ENCODE measurements at places on chromosomes 11 and 22.

- no peak for DNase-seq
- H3K27ac ChIP-seq: no peak overlapping the region
- H3K4me1 ChIP-seq: peaks cover 7% of the 10 kb centered on the region
- peaks cover 57% of the 10 kb centered on the region for H3K36me3 ChIP-seq
- H3K4me3 ChIP-seq: no peak overlapping the region
These were observed 20.6 kb downstream of the MSANTD4 start for GRCh38 chr11:106001304-106002012.

- peak overlapping the region; percentile 76 for H3K27ac ChIP-seq
- H3K27me3 ChIP-seq: no peaks in the 10 kb centered on the region
- peaks cover 9% of the 10 kb centered on the region for H3K36me3 ChIP-seq
- DNase-seq: peak; percentile 61
These were observed 2.8 kb upstream of the LZTR1 start for GRCh38 chr22:20979243-20979809.

DNA sequence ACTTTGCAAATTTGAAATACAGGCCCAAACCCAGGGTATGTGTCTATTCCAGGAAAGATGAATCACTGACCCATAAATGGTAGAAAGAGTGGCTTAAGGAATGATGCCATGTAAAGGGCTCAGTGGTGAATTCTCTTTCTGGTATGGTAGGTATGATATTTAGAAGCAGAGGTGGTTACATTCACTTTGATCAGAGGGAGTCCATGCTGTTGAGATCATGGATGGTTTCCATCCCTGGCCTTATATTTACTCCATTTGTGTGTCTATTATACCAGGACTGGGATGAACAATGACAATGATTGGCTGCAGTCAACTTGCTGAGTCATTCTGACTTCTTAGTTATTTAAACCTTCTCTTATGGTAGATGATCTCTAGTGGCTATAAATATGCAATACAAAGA, 419.8 kb upstream of the LRRC4C start:
- no peak for DNase-seq
- H3K27me3 ChIP-seq: no peaks in the 10 kb centered on the region
- no peaks in the 10 kb centered on the region for H3K36me3 ChIP-seq
- no peaks in the 10 kb centered on the region for H3K4me1 ChIP-seq
- no peak overlapping the region for H3K4me3 ChIP-seq
- no peak overlapping the region for H3K27ac ChIP-seq

GRCh38 chr11:66639066-66639813, 737 bp downstream of the RBM4 start:
- peak; percentile 13 for DNase-seq
- H3K4me3 ChIP-seq: peak overlapping the region; percentile 97
- no peaks in the 10 kb centered on the region for H3K27me3 ChIP-seq
- peak overlapping the region; percentile 93 for H3K27ac ChIP-seq
- H3K4me1 ChIP-seq: peaks cover 57% of the 10 kb centered on the region

GRCh38 chr22:43150731-43151206, 590 bp upstream of the TSPO start:
- peak overlapping the region; percentile 98 for H3K4me3 ChIP-seq
- H3K36me3 ChIP-seq: peaks cover 5% of the 10 kb centered on the region
- H3K4me1 ChIP-seq: peaks cover 29% of the 10 kb centered on the region
- DNase-seq: no peak
- peak overlapping the region; percentile 94 for H3K27ac ChIP-seq

DNA sequence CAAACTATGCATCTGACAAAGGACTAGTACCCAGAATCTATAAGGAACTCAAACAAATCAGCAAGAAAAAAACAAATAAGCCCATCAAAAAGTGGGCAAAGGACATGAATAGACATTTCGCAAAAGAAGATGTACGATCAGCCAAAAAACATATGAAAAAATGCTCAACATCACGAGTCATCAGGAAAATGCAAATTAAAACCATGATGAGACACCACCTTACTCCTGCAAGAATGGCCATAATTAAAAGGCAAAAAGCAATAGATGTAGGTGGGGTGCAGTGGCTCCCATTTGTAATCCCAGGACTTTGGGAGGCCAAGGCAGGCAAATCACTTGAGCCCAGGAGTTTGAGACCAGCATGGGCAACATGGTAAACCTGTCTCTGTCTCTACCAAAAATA, 10.4 kb upstream of the OR10V1 start:
- peaks cover 7% of the 10 kb centered on the region for H3K4me1 ChIP-seq
- no peaks in the 10 kb centered on the region for H3K36me3 ChIP-seq
- H3K4me3 ChIP-seq: no peak overlapping the region
- H3K27ac ChIP-seq: no peak overlapping the region
- DNase-seq: no peak

DNA sequence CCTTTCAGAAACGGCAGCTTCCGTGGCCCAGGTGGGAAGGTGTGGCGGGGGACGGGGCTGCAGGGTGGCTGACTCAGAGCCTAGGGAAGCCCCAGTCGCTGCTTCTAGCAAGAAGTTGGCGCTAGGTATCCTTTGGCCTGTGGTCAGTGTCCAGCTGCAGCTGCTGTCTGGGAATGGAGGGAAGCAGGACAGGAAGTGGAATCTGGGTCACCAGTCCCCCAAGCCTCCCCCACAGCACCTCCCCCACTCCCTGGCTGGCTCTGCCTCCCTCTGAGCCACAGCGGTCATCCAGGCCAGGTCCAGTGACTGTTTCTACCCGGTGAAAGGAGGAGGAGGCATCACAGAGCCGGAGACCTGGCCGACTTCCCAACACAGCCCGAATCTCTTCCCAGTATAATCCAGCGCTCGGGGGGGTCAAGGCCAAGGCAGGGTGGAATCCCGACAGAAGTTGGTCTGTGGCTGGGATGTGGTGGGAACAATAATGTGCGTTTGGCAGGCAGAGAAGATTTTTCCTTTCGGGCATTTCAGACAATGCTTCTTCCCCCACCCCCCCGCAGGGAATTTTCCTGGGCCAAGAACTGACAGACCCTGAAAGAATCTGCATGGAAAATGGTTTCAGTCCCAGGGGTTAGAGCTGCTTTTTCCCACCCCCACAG, 45.1 kb downstream of the C11orf96 start:
- H3K27me3 ChIP-seq: peaks cover 4% of the 10 kb centered on the region
- no peak overlapping the region for H3K4me3 ChIP-seq
- H3K36me3 ChIP-seq: no peaks in the 10 kb centered on the region

DNA sequence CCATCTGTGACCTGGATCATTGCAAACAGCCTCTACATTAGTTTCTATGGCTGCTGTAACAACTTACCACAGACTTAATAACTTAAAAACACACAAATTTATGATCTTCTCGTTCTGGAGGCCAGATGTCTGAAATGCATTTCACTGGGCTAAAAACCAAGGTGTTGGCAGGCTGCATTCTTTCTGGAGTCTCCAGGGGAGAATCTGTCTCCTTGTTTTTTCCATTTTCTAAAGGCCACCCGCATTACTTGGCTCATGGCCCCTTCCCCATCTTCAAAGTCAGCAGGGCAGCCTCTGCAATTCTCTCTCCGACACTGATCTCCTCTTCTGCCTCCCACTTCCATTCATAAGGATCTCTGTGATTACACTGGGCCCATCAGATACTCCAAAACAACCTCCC, 11.6 kb downstream of the SCGB1A1 start:
- H3K27ac ChIP-seq: peak overlapping the region; percentile 15
- DNase-seq: no peak
- no peak overlapping the region for H3K4me3 ChIP-seq
- no peaks in the 10 kb centered on the region for H3K27me3 ChIP-seq
- H3K4me1 ChIP-seq: peaks cover 67% of the 10 kb centered on the region

GRCh38 chr11:116980136-116980793, 118.0 kb downstream of the SIK3 start:
- peaks cover 29% of the 10 kb centered on the region for H3K4me1 ChIP-seq
- peak overlapping the region; percentile 25 for H3K27ac ChIP-seq
- peak overlapping the region; percentile 33 for H3K4me3 ChIP-seq
- H3K27me3 ChIP-seq: no peaks in the 10 kb centered on the region
- no peak for DNase-seq
- H3K36me3 ChIP-seq: peaks cover 12% of the 10 kb centered on the region
